ENCODE measurements at places on chromosomes 7 and 10.

GRCh38 chr7:36670585-36671431, 53.5 kb downstream of the AOAH start:
- peak; percentile 45 for DNase-seq

DNA sequence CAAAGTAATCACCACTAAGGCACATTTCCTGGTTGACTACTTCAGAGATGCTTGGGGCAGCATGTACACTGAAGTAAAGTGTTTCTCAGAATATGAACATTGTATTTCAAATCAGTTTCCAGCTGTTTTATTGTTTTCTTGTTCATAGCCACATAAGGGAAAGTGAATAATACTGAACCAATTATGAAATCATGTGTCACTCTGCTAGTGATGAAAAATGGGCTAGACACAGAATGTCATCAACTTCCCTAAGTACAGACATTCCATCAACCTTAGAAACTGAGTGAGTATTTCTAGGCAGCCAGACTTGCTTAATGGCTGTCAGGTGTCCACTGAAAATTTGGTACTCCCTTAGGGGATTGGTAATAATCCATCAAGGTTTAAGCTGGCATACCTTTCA, 603.5 kb downstream of the ARL4A start:
- no peak for DNase-seq

DNA sequence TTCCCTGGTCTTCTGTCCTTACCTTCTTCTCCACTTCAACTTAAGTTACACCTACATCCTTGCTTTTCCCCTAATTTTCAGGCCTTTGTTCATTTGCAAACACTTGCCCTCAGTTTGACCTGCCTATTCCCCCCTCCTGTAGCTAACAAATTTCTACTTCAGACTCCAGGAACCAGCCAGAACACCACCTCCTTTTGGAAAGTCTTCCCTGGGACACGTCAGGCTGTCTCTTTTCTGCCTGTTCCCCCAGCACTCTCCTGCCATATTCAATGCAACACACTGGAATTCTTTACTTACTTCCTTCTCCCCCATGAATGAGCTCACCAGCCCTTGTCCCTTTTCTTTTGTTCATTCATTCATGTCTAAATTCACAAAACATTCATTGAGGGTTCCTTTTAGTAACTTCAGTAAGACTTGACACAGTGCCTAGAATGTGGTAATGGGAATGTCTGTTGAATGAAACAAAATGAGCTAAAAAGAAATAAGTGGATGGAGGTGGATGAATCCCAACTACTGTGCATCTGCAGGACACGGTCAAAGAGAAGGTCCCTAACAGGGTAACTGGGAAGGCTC, 478.0 kb downstream of the KCNMA1 start:
- DNase-seq, result no peak

GRCh38 chr10:112761256-112761655, 188.8 kb upstream of the TCF7L2 start:
- no peak for DNase-seq

DNA sequence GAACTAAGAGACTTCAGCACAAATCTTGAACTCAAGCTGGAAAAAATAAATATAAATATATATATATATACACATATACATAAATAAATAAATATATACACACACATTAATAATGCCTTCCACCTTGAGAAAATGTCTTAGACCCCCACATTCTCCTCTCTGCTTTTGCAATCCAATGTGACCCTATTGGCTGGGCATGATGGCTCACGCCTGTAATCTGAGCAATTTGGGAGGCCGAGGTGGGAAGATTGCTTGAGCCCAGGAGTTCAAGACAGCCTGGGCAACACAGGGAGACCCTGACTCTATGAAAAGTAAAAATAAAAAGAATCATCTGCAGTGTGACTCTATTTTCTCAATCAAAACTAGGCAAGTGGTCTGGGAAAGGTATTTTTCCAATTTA, 424.1 kb upstream of the NFE2L3 start:
- no peak for DNase-seq

DNA sequence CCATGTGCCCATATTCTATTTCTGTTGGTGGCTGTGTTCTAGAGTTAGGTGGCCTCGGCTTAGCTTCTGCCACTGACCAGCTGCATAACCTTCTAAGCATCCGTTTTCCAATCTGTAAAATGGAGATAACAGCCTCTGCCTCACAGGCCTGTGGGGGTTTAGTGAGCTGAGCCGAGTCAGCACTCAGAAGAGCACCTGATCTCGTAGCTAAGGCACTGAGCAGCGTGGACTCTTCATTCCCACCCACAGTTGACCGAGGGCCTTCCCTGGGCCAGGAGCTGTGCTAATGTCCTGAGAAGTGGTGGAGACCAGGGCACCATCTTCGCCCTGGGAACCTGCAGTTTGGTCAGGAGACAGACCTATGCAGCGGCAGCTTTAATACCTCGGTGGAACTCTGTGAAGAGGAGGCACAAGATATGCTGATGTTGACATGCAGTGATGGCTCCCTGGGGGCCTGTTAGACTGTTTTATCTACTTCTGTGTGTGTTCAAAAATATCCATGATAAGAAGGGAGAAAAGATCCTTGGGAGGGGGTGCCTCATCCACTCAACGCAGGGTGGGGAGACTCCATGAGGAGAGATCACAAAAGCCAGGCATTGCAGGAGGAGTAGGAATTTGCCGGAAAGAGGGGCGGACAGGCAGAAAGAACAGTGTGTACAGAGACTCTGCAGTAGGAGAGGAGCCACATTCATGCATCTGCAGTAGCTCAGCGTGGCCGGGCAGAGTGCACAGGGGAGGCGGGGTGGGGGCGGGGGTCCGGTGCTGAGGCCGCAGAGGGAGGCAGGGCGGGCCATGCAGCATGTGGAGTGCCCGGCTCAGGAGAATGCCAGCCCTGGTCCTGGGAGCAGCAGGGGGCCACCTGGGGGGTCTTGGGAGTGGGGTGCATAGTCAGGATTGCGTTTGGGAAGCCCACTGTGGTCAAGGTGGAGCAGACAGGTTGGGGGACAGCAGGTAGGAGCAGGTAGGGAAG, 136.8 kb downstream of the C10orf105 start:
- no peak for DNase-seq

Data from activated T-cell treated with anti-CD3 and anti-CD28 coated beads for 1 hour (primary cell).